ENCODE measurements at places on chromosomes 4 and X. TPM values are rescaled to one million over a fixed set of nuclear protein-coding genes. Genes with fewer than 3 reads are reported as not detected.

RAB41 gene
- total RNA-seq = not detected

PPP1R3F gene
- total RNA-seq = 2.5 TPM

APBB2 gene
- total RNA-seq = 28.2 TPM

NWD2 gene
- 1.2 TPM for total RNA-seq

CASK gene
- total RNA-seq = 112 TPM

HAND2 gene
- 2.0 TPM for total RNA-seq

CLDN34 gene
- 1.1 TPM for total RNA-seq

RHOXF2B gene
- not detected for total RNA-seq

TCEANC gene
- total RNA-seq = 4.3 TPM

CXCL6 gene
- not detected for total RNA-seq

ODAPH gene
- not detected for total RNA-seq

LRCH2 gene
- total RNA-seq = 0.61 TPM

All from left colon (tissue), 2 donors.